ENCODE measurements at places on chromosomes 4 and X. TPM values are rescaled to one million over a fixed set of nuclear protein-coding genes. Genes with fewer than 3 reads are reported as not detected.

Gene ADRA2C
- 0.72 TPM for total RNA-seq

Gene ETDB
- not detected for total RNA-seq

Gene BCLAF3
- total RNA-seq = 6.1 TPM

Gene LPAR4
- total RNA-seq = 0.33 TPM

Gene CLCN4
- 5.1 TPM for total RNA-seq

Gene FAM9B
- total RNA-seq = not detected

Gene LNX1
- total RNA-seq = 9.1 TPM

Gene SAGE1
- total RNA-seq = not detected
